Left renal cortex interstitium (tissue), 4 donors: ENCODE measurements at places on chromosomes 1 and 21. TPM values are rescaled to one million over a fixed set of nuclear protein-coding genes. Genes with fewer than 3 reads are reported as not detected.

- no peak for DNase-seq
Measured at GRCh38 chr1:172851856-172852255, 193.0 kb downstream of the FASLG start.

Gene FCRLB
- polyA plus RNA-seq: 4.8 TPM

DNA sequence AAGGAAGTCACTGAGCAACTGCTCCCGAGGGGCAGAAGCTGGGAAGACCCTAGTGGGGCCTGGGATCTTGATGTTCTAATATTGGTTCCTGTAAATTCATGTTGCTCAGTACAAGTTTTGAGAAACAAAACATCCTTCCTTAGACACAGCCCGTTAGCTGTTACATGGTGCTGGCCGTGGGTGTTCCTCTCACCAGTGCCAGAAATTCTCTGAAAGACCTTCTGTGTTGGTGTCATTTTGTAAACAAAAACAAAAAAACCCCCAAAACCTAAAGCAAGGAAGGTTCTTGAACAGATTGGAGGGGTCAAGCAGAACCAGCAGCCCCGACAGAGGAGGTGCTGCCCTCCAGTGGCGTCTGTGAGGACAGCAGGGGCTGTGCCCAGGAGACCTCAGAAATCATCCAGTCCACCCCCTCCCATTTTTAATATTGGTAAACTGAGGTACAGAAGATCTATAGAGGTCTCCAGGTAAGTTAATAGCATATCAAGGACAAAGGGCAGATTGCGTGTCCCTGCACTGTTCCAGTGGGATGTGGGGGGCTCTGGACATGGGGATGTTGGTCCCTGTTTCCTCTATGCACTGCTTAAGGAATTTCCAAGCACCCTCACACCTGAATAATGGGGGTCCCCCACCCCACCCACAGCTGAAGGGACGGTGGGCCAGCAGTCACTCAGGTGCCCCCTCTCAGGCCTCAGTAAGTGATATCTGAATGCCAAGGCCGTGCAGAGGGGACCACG, 38.2 kb downstream of the SLC2A7 start:
- no peak for DNase-seq

DNA sequence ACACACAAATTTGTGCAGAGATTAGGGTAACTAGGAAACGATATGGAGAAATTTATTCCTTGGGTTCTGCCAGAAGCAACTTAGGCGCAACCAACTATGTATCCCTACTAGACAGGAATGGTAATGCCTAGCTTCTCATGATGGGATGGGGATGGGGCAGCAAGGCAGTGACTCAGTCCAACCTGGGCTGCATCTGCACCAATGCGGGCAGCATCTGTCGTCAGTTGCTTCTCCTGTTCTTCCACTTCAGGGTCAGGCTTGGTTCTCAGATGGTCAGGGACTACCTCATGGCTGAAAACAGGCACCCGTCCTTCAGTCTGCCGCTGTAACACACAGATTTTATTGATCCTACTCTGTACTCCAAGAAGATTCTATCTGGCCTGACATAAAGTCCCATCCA, 2.9 kb downstream of the MED8 start:
- no peak for DNase-seq

DNA sequence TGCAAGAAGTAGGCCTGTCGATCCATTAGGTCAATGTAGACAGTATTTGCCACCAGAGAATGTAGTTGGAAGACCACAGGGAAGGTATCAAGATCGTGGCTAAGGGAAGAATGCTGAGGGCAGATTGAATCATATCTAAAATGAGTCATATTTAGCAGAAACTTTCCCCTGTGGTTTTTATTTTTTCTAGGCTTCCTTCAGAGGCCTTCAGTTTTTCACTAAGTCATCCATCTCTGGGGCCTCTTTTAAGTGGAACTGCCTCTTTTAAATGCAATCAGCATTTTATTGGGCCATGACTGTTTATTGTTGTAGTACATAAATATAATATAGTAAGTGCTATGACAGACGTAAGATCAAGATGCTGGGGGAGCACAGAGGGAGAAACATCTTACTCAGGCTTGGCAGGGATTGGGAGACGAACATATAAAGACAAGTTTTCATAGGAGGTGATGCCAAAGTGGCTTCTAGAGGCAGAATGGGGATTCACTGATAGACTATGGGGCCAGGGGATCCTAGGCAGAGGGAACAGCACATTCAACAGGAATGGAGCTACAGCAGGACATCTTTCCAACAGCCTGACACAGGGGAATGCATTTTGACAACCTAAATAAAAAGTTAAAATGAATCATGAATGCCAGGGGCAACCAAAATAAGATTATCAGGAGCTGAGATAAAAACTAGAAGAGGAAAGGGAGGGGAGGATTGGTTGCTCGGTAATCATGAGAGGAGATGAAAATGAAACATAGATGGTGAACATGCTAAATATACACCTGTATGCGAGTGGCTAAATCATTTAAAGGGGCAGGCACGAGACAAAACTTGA, 20.1 kb downstream of the UBE2U start:
- DNase-seq: no peak
